ENCODE measurements at places on chromosomes 7 and 10.

DNA sequence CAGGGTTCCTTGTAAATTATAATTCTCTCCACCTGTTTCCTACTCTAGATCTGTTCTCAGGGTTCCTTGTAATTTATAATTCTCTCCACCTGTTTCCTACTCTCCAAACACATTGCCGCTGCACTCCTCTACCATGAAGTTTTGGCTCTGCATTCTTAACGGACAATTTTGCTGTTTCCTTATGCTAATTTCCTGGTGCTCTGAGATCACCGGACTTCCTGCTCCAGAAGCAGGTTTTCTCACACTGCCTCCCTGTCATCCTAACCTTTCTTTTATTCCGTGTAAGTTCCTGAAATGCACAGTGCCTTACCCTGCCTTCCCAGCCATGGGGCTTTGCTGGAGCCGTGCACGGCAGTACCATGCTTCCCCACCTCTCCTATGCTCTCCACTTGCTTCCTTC lies 256.8 kb downstream of the PLXNA4 start:
- no peak for DNase-seq

GRCh38 chr10:100889546-100889945 lies 23.2 kb upstream of the SLF2 start:
- no peak for DNase-seq

- no peak for DNase-seq
These were observed 24.9 kb downstream of the NUDT1 start for GRCh38 chr7:2266911-2267310.

- DNase-seq = no peak
These were observed 137.0 kb upstream of the RET start for GRCh38 chr10:42939685-42940366.

DNA sequence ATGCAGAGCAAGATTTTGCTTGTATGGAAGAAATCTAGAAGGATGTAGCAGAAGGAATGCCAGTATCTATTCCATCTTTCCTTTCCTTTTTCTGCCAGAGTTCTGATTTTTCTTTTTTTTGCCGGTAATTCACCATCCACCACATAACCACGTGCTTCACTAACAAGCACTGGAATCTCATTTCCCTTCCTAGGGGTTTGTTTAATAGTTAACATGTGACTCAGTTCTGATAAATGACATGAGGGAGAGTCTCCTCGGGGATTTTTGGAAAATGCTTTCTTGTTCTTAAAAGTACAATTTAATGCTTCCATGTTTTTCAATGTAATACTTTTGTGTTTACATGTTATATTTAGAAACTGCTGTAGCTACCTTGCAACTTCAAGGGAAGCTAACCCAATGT lies 590.2 kb downstream of the SH2D4B start:
- DNase-seq = no peak

GRCh38 chr10:75234683-75235374 lies 928 bp downstream of the COMTD1 start:
- DNase-seq = no peak

- DNase-seq = no peak
These were observed 47.5 kb downstream of the TASOR2 start for GRCh38 chr10:5732141-5732540.

DNA sequence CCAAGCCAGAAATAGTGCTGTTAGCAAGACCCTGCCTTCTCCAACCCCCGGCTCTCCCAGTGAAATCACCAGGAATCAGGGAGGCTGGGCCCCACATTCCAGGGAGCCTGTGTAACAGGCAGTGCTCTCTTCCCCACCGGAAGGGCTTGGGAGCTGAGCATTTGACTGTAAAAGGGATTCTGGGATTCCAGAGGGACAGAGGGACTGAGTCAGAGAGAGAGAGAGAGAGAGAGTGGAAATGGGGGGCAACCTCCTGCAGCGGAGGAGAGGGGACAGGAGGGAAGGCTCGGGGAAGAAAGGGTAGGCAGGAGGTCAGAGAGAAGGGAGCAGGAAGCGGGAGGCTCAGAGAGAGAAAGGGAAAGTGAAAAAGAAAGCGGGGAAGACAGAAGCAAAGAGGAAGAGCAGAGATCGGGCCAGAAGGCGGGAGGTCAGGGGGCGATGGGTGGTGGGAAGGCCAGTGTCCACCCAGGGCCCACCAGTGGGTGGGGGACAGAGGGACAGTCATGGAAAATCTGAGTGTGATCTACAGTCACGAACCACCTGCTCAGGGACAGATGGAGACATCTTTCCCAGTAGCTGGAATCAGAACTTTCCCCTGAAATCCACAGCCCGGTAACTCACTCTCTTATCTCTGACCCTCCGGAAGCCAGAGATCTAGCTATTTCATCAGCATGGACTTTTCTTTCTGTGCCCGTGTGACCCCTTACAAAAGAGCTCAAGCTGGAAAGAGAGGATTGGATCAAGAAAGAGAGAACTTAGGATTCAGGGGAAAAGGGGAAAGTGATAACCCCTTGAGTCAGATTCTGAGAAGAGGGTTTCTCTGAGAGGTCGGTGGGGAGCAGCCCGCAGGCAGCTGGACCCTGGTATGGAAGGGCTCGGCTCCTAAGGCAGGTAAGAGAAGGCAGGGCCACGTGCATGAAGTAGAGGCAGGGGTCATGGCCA lies 4.6 kb upstream of the SERPINE1 start:
- DNase-seq = peak; percentile 89

GRCh38 chr7:1078519-1078918 lies 9.4 kb upstream of the GPER1 start:
- no peak for DNase-seq

DNA sequence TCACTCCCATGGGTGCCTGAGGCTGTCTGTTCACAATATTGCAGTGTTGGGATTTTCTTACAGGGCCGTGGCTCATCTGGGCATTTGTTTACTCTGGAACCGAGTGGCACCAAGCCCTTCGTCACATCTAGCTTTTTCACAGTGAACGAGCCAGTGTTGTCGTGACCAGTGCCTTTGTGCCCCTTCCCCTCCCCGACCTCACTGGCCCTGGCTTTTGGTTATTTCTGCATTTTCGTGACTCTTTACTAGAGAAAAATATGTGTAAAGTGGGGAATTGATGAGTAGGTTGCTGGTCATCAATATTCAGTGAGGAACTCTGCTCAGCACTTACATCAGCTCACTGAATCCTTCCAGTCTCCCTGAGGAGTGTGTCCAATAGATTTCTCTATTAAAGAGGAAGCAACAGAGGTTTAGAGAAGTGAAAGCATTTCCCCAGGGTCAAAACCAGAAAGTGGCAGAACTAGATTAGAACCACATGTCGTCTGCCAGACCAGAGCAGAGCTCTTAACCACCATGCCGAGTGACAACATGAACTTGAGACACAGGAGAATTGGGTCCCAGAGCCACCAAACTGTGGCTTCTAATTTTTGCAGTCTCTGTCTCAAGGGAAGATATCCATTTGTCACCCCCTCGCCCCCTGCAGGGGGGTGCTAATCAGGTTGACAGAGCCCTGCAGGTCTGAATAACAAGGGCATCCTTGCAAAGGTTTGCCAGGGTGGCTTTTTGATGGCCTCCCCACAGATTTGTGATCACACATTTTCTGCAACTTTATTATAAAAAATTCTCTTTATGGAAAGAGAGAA lies 125.3 kb downstream of the CHN2 start:
- no peak for DNase-seq

DNA sequence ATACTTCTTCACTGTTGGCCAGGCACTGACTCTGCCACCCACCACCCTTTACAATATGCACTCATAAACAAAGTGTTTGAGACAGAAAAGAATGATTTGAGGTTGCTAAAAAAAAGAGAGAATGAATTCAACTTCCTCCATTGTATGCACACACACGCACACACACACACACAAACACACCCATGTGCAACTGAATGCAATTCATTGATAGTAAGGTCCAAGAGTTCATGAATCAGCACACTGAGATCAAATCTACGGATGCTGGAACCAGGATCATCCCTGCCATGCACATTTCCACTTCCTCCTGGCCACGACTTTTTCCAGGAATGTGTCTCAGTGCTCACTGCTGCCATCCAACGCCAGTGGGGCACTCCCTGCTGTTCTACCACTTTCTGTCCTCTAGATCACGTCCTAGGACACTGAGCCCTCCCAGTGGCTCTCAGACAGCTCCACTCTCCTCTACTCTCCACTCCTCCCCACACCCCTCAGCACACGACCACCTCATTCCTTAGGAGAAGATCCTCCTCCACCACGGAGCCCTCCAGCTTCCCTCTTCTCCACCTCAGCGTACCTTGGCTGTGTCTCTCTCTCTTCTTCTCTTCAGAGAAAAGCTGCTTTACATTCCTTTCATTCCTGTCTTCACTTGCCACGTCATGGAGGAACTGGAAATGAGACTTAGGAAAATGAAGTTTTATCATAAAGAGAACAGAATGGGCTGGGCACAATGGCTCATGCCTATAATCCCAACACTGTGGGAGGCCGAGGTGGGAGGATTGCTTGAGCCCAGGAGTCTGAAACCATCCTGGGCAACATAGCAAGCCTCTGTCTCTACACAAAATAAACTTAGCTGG lies 12.0 kb upstream of the TMEM213 start:
- no peak for DNase-seq
